ENCODE measurements at places on chromosomes 4 and X. TPM values are rescaled to one million over a fixed set of nuclear protein-coding genes. Genes with fewer than 3 reads are reported as not detected.

The SLC9B1 gene
- 4.8 TPM for polyA plus RNA-seq

The TNIP3 gene
- polyA plus RNA-seq, result 3.1 TPM

The LUZP4 gene
- not detected for polyA plus RNA-seq

The PASD1 gene
- polyA plus RNA-seq, result not detected

The F8 gene
- polyA plus RNA-seq, result 18.2 TPM

The SMR3A gene
- not detected for polyA plus RNA-seq

The BANK1 gene
- polyA plus RNA-seq, result 4.2 TPM

All from right renal cortex interstitium (tissue), 3 donors.